NCI-H774 (cell line): ENCODE measurements at places on chromosomes 2 and 18.

GRCh38 chr18:28855524-28855923, 678.6 kb upstream of the CDH2 start:
- DNase-seq = no peak

- no peak for DNase-seq
Measured at GRCh38 chr2:104091894-104092293, 762.0 kb upstream of the POU3F3 start.

DNA sequence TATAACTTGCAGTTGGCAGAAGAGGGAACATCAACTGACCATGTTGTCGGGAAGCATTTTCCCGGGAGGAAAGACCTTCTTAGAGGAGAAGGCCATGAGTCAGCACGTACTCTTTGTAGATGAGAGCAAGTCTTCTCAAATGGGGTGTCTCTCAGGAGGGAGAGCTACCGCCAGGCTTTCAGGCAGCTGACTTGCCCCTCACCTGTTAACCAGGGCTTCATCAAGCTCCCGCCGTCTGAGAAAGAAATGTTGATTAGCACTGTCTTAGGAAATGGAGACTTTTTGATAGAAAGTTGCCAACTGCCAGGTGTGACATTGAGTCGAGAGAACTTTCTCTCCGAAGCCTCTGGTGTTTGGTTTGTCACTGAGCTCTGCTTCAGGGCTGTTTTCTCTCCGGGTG, 196.1 kb downstream of the ZNF407 start:
- DNase-seq = no peak

- DNase-seq = no peak
Measured at GRCh38 chr18:44232500-44232899, 448.2 kb upstream of the SETBP1 start.

GRCh38 chr18:22031611-22032010, 137.8 kb upstream of the GATA6 start:
- no peak for DNase-seq

DNA sequence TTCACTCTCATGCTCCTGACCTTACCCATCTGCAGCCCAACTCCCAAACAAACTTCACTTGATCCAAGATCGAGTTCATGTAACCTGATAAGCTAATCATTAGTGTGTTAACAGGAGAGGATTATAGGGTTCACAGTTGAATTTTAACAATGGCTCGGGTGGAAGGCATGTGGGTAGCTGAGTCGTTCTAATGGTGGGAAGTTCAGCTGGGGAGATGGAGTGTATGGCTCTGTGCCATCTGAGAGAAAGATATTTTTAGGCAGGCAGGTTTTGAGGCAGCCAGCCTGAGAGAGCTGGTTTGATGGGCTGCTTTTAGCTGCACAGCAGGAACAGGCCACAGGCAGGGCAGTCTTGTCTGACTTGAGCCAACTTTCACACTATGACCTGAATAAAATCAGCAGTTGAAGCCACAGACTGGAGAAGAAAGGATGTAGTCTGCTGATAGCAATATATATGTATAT, 17.7 kb upstream of the NFE2L2 start:
- no peak for DNase-seq

DNA sequence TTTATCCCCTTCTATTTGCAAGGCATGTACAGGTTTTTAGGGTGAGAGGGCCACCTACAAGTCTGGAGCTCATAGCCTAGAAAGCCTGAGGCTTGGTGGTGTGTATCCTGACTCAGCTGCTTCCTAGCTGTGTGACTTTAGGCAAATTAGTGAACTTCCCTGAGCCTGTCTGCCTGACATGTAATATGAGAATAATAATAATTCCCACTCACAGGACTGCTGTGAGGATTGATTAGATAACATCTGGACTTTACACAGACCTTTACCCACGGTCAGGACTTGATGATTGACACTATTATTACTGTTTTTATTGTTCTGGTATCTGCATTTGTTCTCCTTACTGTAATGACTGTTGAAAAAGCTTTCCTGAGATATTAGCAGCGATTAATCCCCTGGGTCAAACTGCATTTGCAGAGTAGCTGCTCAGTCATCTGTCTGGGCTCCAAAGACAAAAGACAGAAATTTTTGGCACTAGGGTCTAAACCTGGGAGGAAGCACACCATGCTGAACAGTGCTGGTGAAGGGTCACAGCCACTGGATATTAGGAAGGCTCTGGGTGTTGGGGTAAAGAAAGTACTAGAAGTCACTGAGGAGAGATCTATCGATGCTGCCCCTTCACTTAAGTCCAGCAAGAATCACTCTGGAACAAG, 276.5 kb upstream of the FN1 start:
- DNase-seq = no peak

- DNase-seq = peak; percentile 26
Measured at GRCh38 chr2:120265006-120265405, 12.4 kb downstream of the RALB start.

DNA sequence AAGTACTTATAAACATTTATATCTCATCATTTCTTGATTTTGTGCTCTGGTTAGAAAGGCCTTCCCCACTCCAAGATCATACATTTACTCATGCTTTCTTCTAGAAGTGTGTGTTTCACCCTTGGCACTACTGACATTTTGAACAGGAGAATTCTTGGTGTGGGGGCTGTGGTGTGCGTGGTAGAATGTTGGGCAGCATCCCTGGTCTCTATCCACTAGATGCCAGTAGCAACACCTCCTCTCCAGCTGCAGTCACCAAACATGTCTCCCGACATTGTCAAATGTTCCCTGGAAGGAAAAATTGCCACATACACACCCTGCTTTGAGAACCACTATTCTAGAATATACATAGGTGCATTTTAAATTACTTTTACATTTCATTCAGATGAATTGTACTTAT, 8.7 kb upstream of the TGIF1 start:
- no peak for DNase-seq

GRCh38 chr2:188193230-188193629, 98.4 kb upstream of the GULP1 start:
- no peak for DNase-seq

DNA sequence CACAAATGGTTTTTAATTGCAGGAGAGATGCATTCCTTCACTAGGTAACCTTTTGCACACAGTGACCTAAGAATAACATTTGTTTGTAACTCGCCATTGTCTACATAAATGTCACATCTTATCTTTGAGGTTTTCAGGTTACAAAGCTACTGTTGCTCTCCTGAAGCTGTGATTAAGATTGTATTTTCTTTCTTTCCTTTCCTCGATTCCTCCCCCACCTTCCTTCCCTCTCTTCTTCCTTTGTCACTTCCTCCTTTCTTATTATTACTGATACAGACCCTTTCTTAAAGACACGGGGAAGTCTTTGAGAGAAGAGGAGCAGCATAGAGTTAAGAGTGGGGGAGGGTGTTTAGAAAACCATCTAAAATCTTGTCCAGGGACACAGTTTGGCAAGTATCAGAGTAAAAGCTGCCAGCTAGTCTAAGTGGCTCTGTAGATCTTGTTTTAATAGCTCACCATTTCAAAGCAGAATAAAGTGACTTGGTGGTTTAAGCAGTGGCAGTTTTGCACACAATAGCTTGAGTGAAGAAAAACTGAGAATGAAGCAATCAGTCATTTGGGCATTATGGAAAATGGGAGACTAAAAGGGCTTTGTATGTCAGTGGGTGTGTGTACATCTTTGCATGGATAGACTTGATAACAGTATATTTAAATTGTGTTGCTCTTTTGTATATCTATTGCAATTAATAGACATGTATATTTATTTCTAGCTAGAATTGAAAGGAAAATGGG, 10.9 kb downstream of the CERS6 start:
- DNase-seq = no peak

DNA sequence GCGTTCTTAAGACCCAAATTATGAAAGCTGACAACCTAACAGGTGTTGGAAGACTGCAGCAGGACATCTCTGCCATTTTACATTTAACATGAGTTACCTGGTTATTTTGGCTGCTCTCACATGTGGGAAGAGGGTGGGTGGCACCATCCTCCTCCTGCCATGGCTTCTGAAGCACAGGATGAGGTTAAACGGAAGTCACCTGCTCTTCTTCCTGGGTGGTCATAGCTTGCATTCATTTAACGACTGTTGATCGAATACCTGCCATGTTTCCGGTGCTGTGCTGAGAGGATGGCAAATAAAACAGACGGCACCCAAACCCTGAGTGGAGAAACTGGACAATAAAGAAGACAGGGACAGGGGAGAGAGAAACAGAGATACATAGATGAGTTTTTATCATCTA, 118.0 kb downstream of the RHBDD1 start:
- DNase-seq = no peak

DNA sequence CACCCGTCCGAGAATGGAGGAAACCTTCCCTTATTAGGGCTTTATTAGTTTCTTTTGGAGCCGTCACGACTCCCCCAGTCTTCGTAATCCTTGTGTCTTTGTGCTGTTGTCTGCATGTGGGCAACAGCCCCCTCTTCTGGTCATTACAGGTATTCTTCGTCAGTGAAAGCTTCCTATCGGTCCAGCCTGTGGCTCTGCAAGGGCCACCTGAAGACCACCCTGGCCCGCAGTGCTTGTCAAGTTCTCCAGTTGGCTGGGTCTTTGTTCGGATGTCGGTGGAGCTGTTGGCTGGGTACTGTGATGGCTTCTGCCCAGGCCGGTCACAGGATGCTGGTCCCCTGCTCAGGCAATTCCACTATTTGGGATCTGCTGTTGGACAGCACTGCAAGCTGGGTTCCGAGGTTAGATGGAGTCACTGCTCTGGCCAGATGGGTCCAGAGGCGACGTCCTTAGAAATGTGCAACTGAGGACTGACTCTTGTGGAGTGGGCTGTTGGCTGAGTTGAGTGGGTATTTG, 19.2 kb downstream of the E2F6 start:
- no peak for DNase-seq

DNA sequence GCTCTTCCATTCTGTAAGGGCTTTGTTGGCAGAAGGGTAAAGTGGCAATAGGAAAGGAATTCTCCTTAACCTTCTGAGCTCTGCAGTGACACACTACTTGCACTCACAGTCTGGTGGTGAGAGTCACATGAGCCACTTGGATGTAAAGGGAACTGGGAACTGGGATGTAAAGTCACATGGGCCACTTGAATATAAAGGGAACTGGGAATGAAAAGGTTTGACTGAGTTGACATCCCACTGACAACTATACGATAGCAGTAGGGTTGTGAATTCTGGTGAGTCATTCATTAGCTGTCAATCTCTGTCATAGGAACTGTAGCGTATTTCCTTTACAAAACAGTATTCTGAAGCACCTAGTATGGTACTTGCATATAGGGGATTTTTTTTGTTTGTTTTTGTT, 5.5 kb downstream of the RPE start:
- DNase-seq = no peak

DNA sequence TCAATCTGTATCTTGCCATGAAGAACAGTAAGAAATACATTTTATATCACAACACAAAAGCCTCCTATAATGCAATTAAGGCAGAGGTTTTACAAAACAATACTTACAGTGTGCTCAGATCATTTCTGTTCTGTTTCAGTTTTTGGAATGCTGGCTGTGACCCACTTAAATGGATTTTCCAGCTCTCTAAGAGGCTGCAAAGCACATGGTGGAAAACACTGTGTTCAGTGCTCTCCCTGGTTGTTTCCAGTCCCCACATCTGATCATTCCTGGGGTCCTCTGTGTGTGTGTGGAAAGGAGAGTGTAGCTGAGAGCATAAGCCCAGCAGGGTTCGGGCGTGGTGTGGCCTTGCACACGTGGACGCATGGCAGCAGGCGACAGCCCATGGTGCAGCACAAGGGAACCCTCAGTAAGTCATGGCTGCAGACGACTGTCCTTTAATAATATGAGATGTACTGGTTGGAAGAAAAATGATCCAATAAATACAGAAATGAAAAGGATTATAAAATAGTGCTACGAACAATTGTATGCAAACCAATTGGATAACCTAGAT, 95.6 kb downstream of the FAM210A start:
- DNase-seq = no peak
